ENCODE measurements at places on chromosomes 13 and 19.
A peak's percentile ranks its signal among the peaks of the same experiment; 100 is the strongest.

- DNase-seq = no peak
Observed at GRCh38 chr19:5204212-5204611, 136.4 kb downstream of the PTPRS start.

GRCh38 chr19:4693471-4694121 is 23.5 kb upstream of the MYDGF start:
- no peak for DNase-seq

GRCh38 chr13:112522578-112522977 is 65.4 kb downstream of the TUBGCP3 start:
- no peak for DNase-seq

DNA sequence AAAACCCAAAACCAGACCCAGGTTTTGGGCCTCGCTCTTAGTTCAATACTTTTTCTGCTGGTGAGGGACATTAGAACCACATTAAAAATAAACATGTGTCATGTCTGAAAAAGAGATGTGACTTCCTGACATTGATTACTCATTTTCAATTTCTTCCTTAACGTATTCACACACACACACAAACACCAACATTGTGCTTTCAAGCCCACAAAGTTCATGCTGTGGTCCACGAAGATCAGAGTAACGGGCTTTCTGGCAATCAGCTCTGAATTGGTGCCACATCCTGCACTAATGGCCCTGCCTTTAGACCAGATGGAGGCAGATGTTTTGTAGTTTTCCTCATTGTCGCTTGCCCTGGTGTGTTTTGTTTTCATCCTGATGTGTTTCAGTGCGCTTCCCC is 47.9 kb upstream of the POMP start:
- DNase-seq = no peak

DNA sequence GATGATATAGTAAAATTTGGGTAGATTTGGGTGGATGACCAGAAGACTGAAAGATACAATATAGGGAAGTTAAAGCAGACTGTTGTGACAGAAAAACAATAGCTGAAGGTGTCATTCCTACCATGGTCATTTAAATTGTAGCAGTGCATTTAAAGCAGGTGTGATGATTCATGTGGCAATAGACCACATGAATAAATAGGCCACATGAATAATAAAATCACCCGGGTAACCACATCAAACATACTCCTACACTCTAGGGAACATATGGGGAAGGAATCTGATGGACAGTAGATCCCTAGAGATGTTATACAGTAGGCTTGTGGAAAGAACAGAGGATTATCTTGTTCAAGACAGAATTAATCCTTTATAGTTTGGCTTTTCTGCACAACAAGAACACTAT is 392.6 kb downstream of the SLITRK5 start:
- no peak for DNase-seq

DNA sequence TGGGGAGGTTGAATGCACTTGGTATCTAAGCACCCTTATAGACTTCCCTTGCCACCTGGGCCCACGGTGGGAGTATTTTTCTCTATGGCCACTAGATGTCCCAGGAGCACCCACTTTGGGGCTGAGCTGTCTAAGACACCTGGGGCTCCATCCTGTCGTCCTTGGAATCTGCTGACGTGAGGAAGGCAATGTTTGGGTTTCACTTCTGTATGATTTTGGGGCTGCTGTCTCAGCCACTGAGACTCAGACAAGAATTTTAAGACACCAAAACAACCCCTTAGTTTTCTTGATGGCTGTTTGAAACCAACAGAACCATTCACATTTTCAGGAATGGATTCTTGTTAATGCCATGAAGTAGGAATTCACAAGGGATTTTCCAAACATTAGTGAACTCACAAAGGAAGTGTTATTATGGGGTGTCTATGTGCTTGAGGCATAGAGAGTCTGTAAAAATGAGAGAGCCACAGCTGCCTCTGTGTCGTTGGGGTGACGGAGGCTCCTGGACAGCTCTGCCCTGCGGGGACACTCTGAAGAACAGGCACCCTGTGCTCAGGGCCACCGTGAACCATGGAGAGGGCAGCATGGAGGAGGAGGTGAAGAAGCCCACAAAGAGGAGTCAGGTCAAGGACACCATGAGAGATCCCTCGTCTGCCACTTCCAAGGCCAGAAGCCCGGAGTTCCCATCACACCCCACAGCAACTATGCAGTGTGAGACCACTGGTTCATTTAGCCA is 106.8 kb upstream of the SPATA13 start:
- DNase-seq = peak; percentile 62

GRCh38 chr19:47495478-47496372 is 11.7 kb upstream of the KPTN start:
- DNase-seq = no peak

DNA sequence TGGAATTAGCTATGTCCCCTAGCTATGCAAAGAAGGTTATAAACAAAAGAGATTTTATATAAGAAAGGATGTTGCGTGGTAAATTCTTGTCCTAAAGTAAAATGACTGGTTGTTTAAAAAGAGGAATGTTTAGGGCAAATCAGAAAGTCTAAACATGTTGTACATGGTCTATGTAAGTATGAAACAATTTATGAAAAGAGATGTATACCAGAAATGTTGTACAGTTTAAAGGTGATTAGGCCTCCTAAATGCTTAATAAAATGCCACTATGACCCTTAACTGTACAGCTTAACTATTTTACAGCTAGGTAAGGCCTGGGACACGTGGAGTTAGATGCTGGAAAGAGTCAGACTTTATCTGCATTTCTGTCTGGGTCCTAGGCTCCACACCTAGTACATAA is 775.9 kb upstream of the KLHL1 start:
- DNase-seq = no peak

Measured in CD8-positive, alpha-beta T cell (primary cell).